ENCODE measurements at places on chromosomes 16 and 17.

GRCh38 chr16:66408163-66409048 lies 18.7 kb upstream of the BEAN1 start:
- peak; percentile 89 for DNase-seq

DNA sequence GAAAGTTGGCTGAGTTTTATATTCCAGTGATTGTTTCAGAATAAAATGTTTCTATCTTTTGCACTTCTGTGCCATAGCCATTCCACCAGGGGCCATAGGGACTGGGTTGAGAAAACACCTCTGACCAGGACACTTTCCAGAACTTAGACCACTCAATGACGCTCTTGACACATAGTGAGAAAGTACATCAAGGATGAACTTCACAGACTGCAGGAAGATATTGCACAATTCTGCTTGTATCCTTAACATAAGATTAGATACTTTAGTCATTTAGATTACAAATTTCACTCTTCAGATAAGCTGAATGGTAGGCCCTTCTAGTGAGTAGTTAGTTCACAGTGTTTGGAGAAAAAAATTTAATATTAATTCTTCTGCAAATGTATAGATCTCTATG lies 13.0 kb upstream of the MPHOSPH6 start:
- DNase-seq = no peak

GRCh38 chr16:85648805-85649204 lies 35.7 kb downstream of the GSE1 start:
- no peak for DNase-seq

GRCh38 chr17:16935786-16936185 lies 36.1 kb downstream of the TNFRSF13B start:
- no peak for DNase-seq

DNA sequence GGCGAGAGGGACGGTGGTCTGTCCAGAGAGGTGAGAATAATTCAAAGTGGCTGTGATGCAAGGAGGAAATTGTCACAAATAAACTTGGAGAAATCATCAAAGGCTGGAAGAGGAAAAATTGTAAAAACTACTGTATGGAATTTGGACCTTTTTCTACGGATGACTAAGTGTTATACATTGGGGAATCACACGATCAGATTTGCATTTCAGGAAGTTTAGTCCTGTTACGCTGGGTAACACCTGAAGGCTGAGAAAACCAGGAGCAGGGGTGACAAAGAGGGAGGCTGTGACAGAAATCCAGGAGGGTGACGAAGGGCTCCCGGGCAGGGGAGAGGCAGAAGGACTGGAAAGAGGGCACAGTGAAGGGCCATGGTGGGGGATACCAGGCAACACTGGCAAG lies 511.7 kb downstream of the CDH13 start:
- DNase-seq = no peak

DNA sequence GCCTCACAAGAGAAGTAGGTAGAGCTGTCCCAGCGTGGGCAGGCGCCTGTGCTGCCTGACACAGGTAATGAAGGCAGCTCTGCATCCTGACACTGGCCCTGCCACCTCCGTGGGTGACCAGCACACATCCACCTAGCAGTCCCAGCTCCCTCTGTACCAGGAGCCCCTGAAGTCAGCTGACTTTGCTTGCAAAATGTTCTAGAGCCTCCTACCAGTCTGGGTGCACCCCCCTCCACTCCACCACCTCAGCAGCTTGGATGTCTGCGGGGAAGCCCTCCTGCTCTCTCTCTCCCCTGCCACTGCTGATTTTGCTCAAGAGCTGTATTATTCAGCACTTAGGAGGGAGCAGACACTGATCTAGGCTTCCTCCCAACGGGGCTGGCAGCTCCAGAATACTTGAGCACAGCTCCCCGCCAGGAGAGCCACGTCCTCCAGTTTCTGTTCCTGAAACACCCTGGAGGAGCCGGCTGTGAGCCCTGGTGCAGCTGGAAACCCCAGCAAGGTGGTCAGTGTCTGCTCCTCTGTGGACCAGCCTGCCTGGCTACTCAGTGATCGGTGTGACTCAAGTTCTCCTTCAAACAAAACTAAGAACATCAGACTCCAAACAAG lies 1.0 kb downstream of the RNF166 start:
- peak; percentile 53 for DNase-seq

- DNase-seq = no peak
These were observed 68.1 kb upstream of the CPHXL start for GRCh38 chr16:75794426-75794825.

DNA sequence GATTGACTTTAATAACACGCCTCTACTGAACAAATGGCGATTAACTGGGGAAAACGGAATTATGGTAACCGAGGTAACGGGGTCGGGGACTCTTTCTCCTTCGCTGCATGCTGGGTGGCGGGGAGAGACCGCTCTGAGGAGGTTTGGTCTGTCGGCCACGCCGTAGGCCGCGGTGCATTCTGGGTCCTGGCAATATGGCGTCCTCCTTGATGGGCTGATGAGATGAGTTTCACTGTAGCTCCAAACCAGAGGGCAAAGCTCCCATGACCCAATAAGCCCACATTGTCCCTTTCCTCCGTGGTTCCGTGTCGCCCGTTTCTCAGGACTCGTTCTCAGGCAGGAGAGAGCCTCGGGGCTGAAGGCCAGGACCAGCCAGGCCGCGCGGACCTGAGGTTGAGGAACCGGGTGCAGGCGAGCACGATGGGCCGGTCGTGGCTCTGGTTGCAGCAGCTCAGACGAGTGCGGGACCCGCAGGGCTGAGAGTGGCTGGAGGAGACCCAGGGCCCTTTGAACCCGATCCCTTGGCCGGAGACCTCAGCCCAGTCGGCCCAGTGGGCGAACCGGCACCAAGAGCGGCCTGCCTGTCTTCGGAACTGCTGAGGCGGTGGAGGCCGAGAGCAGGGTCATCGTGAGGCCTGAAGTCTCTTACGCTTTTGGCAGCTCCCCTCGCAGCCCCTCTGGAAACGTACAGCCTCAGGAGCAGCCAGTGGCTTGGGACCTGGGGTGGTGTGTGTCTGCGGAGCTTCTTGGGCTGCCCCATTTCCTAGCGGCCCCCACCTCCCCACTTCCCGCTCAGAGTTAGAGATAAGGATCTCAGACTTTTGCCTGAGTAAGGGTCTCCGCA lies at the start of gene RPTOR:
RPTOR (plus strand) TSS at position 184 of the 844 bp plus-strand sequence. CDS start 792 bp downstream, outside the sequence.
- DNase-seq = peak; percentile 92

- no peak for DNase-seq
These were observed 20.5 kb downstream of the SLC7A6 start for GRCh38 chr16:68284847-68285246.

GRCh38 chr17:64784353-64785010 lies 122.4 kb upstream of the SMURF2 start:
- no peak for DNase-seq

DNA sequence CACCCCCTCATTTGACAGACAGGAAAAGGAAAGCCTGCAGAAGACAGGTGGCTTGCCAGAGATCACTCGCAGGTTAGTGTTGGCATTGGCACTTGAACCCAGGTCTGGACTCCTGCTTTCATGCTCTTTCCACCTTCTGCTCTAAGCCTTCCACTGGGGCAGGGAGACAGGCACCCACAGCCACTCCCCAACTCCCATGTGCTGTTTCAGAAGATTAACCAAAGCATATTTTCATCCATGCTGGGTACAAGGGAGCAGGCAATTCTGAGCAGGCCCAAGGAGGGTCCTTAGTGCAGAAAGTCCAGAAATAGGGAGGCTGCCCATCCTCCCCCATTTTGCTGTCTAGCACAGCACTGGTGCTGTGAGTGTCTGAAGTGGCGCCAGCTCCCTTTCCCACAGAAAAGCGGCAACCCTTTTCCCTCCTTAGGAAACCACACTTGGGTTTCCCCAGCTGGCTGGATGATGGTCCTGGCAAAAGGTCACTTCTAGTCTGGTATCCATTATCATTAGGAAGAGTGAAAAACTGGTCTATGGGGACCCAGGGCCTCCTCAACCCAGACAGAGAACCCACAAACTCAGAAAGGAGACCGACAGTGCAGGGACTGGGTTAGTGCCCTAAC lies 2.0 kb upstream of the CAVIN1 start:
- peak; percentile 44 for DNase-seq

DNA sequence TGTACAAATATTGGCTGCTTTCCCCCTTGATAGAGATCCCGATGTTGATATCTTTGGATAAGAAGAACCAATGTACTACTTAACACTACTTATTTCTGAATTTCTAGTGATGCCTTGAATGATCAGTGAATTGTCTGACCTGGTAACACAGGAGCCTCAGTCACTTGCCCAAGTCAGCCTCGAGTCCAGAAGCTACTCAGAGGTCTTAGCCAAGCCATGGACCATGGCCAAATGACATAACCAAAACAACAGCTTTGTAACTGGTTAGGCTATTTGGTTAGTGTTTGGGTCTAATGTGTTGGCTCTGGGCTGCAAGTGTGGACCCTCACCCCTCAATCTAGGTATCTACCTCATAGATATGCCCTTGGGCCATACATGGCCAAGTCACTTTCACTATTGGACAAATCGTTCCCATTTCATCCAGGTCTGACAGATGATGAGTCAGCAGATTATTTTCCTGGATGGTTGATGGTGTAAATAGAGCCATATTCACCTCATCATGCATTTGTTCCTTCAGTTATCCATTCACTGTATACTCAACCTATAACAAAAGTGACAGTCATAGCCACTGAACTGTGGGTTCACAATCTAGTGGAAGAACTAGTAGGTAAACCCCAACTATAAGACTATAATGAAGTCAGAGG lies 3.5 kb downstream of the RBFOX1 start:
- no peak for DNase-seq

DNA sequence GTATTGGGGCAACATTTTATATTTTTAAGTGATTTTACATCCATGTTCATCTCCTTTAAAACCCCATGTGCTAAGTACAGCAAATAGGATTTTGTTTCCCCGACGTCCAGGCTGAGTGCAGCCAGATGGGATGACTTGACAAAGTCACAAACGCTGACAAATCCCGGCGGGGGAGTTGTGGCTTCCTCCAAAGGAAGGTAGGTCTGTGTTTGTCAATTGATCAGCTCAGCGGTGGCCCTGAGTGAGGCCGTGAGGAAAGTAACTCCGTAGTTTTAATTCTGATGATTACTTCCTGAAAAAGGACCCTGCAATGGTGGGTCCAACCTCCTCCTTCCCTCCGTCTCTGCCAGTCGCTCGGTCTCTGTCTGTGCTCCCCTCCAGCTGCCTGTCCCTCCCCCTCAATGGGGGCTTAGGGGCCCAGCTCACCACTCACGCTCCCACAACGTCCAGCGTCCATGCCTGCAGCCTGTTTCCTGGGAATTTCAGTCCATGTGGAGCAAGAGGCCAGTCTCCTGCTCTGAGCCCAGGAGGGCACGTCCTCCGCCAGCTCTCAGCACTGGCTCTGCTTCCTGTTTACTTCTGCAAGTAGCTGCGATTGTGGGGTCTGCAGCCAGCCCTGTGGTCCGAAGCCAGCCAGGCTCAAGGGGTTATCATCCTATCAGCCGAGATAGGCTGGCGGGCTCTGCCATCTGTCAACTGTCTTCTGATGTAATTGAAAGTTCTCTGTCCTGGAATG lies 209.4 kb upstream of the FOXF1 start:
- DNase-seq = peak; percentile 90

- no peak for DNase-seq
These were observed 465.0 kb upstream of the MAF start for GRCh38 chr16:80065541-80065940.

- peak; percentile 91 for DNase-seq
These were observed at the start of gene NCBP3 for GRCh38 chr17:3845621-3846436. Gene NCBP3 (minus strand): TSS chr17:3846246. CDS start chr17:3846223, 23 bp downstream.

DNA sequence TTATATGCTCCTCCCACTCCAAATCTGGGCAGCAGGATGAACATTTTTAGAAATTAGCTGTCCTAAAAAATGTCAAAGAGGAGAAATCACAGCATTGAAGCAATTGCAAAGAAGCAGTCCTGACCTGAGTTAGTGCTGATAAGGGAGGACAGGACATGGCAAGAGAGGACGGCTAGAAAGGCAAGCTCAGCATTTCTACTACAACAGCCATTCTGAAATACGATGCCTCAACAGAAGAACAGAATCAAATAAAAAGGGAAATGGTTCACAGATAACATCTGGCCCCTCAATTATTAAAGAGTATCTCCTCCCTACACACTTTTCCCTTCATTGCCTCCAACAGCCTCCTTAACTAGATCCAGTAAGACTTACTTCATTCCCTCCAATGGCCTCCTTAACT lies 18.3 kb downstream of the VPS53 start:
- DNase-seq = no peak

DNA sequence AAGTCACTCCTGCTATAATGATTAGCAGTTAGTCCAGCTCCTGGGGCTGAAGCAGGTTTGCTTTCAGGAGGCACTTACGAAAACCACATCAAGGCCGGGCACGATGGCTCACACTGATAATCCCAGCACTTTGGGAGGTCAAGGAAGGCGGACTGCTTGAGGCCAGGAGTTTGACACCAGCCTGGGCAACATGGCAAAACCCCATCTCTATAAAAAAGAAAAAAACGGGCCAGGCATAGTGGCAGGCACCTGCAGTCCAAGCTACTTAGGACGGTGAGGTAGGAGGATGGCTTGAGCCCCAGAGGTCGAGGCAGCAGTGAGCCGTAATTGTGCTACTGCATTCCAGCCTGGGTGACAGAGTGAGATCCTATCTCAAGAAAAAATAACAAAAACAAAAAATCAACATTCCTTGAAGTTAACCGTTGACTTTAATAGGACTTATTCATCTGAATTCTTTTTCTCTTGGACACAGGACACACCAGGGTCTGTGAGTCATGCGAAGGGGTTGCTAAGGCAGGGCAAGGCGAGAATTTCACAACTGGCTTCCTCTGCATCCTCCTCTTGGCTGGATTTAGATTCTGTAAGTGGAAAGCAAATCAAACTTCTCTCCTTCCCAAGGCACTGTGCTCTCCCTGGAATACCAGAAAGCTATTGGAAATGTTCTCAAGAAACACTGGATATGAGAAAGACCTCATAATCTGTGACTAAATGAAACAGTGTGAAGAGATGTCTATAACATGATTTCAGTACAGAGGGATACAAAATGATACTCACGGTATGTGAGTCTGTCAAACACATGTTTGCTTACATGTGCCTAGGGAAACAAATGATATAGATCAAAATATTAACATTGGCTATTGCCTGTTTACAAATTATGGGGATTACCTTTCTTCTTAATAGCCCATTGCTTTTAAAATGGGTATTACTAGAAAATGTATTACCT lies 99.5 kb downstream of the SYCE1L start:
- peak; percentile 93 for DNase-seq

- no peak for DNase-seq
These were observed 27.6 kb downstream of the FOXL1 start for GRCh38 chr16:86605950-86606349.

- DNase-seq = no peak
These were observed 51.0 kb upstream of the IRX5 start for GRCh38 chr16:54879681-54880080.

DNA sequence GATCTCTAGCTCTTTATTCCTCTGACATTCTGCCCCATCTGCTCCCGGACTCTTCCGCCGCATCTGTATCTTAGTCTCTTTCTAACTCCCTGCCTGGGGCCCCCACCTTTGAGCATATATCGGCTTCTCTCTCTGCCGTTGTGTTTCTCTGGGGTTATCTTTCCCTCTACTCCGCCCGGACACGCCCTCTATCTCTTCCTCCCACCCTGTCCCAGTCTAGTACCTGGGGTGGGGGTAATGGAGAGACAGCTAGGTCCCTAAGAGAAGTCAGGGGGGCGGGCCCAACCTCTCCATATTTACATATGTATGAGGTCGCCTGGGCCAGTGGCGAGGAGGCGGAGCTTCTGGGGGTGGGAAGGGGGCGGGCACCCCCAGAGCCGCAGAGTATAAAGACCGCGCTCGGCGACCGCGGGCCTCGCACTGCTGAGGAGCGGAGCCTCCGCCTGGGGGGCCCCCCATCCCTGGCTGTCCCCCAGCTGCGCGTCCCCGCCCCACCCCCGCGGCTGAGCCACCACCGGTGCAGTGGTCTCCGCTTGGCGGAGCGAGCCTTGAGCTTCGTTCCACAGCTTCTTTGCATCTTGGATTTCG lies at the start of gene ATP1B2:
ATP1B2 (plus strand) TSS at position 418 of the 588 bp plus-strand sequence. CDS start 593 bp downstream, outside the sequence.
- DNase-seq = peak; percentile 56
